ENCODE measurements at places on chromosomes 2 and 18.

GRCh38 chr2:219514196-219514761 is at the start of gene ASIC4:
ASIC4 (plus strand) TSS chr2:219514482; CDS start chr2:219514725, 243 bp downstream.
- DNase-seq = no peak

DNA sequence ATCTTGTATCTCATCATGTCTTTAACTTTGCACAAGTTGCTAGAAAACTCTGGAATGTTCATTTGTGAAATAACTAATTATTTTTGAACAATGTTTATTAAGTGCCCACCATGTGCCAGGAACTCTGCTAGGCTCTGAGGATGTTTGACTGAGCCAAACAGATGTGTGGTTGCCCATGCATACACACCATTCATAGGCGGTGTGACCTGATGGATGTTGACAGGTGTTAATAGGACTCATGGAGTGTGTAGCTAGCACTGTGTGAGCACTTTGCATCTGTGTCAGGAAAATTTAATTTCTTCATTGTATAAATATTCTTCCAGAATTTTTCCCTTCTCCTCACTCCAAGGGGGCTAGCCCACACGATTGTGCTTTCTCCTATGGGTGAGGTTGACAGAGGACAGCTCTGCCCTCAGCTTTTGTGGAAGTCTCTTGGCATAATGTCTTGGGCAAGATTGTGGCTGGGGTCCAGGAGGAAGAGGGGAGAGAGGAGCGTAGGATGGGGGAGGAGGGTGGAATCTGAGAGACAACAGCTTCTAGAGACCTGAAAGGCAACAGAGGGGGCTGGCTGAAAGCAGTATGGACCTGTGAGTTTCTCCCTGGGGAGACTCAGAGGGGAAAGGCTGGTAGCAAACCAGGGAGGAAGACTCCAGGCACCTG is 214.6 kb upstream of the CXCR4 start:
- DNase-seq = no peak

GRCh38 chr2:75844651-75845050 is 133.9 kb upstream of the GCFC2 start:
- DNase-seq = no peak

DNA sequence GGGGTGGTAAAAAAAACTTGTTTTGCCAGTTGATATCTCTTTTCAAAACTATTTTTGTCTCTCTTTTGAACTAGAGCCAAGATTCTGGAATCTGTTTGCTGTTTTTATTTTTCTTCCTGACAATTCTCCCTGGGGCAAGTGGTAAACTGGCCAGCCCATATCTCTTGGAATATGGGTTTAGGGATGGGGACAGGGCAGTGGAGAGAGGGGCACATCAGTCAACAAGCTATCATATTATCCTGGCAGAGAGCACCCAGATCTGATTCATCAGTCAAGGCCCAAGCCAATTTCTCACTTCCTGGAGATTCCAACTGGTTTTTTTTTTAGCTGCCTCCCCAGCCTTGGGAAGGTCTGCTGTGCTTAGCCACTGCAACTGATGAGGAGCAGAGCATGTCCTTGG is 52.3 kb downstream of the ARHGAP28 start:
- DNase-seq = no peak

GRCh38 chr2:173307293-173307692 is 47.4 kb upstream of the CDCA7 start:
- DNase-seq = no peak

DNA sequence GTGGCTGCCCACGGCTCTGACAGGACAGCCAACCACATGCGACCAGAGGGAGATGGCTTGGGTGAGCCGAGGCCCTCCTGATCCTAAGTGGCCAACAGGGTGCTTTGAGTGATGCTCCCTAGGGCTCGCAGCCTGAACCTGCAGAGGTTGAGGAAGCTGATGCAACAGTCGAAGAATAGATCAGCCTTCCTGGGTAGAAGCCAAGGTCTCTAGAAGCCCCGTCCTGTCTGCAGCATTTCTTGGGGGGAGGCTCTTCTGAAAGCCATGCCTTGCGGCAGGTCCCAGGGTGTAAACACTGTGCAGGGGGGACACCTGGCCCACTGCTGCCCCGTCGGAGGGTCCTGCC is 136.4 kb downstream of the HDAC4 start:
- no peak for DNase-seq

GRCh38 chr2:6957031-6957714 is 40.0 kb downstream of the RNF144A start:
- DNase-seq = no peak

- no peak for DNase-seq
Measured at GRCh38 chr18:57002627-57003026, 144.3 kb upstream of the BOD1L2 start.

GRCh38 chr2:66433945-66434678 is 813 bp upstream of the MEIS1 start:
- DNase-seq = no peak

- no peak for DNase-seq
Measured at GRCh38 chr2:216989340-216990129, 129.7 kb upstream of the TNP1 start.

GRCh38 chr2:28419443-28420270 is 27.0 kb downstream of the FOSL2 start:
- no peak for DNase-seq

- DNase-seq = no peak
Measured at GRCh38 chr2:222851956-222852617, 8.7 kb upstream of the ACSL3 start.

GRCh38 chr2:118095610-118096009 is 7.3 kb downstream of the INSIG2 start:
- DNase-seq = no peak

DNA sequence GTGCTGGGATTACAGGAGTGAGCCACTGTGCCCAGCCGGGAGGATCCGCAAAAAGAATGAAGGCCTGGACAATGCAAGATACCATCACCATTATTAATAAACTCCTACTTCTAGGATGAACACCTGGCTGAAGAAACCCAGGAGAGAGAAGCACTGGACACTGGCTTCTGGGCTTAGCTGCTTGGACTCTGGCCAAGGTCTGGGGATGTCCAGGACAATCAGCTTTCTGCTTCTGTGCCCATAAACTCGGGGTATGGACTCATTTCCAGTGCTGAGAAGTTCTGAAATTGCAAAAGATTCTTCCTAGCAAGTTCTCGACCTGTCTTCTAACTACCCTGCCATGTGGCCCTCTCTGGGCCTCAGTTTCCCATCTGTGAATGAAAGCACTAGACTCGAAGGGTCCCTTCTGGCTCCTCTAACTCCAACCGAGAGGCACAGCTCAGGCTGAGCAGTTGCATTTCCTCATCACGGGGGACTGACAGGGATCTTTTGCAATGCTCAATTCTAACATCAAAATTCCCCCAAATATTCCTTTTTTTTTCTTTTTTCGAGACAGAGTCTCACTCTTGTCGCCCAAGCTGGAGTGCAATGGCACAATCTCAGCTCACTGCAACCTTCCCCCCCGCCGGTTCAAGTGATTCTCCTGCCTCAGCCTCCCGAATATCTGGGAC is 2.4 kb upstream of the SH2D6 start:
- DNase-seq = no peak

DNA sequence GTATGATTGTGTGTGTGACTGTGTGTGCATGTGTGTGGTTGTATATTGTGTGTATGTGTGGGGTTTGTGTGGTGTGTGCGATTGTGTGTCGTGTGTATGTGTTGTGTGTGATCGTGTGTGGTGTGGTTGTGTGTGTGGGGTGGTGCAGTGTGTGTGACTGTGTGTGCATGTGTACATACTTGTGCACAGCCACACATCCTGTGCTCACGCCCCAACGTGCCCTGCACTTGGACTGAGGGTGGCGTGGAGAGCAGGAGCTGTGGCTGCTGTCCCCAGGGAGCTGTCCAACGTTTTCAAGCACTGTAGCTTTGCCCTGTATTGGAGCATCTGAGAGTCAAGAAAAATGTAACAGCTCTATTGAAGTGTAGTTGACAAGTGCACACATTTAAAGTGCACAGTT is 243.2 kb upstream of the HDAC4 start:
- DNase-seq = no peak

GRCh38 chr2:206127656-206128055 is 31.6 kb downstream of the NDUFS1 start:
- DNase-seq = no peak

- no peak for DNase-seq
Measured at GRCh38 chr18:14769381-14769780, 21.4 kb downstream of the ANKRD30B start.

- DNase-seq = no peak
Measured at GRCh38 chr2:192498747-192499146, 304.0 kb upstream of the TMEFF2 start.

DNA sequence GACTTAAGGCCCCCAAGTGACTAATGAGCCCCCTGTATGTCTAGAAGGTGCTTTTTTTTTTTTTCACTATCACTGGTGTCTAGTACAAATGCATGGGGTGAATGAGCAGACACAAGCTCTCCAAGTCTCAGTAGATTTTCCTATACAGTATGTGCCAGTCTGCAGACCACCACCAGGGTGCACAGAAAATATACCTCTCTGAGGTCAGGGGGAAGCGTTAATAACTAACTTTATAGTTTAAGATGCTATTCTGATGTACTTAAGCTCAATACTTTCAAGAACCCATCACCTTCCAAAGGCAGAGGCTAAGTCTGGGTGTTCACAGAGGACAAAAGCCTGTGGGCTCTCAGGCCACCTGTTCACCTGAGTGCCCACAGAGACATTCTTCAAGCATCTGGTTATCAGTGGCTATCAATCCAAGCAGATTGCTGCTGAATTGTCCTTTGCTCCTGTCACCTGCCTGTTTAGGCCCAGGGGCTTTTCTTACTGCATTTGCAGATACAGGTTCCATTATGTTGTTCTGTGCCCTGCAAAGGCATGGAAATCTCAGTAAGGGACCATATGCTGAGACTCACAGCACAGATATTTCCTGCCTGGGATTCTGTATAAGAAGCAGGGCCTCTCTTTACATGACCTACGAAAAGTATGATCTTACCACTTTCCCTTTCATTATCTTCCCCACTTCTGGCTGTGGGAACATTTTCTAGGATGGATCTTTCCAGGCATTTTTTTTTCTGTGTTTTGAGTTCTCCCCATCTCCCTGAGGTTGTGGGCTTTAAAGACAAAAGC is 534.6 kb downstream of the TNS1 start:
- DNase-seq = no peak

DNA sequence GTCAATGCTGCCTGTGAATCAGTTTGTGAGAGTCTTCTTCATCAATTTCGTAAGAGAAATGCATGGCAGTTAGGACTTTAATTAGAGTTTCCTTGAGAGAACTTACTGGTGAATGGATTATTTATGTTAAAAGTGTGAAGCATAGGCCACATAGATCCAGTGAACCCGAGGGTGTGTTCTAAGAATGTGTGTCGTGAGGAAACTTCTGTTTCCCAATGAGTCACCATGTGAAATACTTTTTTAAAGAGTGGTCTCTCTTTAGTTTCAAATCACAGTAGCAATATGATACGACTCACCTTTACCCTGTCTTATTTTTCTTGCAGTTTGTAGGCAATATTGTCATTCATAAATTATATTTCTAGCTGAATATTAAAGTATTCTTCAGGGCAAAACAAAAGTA is 18.5 kb downstream of the THSD7B start:
- no peak for DNase-seq

DNA sequence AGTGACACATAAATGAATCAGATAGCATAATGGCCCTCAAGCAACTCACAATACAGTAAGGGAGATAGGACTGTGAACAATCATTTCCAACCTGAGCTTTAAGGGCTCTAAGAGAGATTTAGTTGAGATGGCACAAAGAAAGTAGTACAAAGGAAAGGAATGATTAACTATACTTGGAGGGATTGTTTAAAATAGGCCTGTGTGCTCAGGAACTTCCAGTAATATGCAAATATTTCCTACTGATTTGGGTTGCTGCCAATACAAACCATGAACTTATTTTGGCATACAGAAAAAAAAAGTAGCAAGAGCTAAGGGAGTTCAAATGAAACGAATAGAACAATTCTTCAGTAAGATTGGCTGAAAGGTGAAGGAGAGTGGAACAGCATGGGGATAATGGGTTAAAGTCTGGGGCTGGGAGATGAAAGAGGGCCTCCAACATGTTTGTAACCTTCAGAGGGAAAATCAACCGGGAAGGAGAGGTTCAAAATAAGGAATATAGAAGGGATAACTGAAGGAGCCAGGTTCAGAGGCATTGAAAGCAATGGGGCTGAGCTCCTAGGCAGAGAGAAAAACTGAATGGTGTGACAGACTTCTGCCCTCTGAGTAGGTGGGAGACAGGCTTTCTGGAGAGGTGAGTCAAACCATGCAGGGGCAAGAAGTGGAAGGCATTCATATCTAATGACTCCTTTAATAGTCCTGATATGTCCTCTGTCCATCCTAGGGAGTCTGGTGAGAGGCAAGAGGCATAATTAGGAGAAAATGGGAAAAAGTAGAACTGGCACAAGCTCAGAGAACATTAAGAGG is 83.5 kb downstream of the DNAH7 start:
- no peak for DNase-seq

DNA sequence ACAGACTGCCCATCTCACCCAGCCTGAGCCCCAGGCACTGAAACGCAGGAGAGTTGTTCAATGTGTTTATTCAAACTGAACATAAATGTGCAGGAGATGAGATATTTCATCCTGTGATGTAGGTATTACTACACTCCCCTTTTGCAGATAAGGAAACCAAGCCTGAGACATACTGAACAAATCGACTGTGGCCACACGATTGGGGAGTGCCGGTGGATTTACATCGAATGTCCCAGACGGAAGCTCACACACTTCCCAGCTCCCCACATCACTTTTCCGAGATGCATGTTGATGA is 94.8 kb upstream of the ALKAL2 start:
- no peak for DNase-seq

- DNase-seq = no peak
Measured at GRCh38 chr2:101480764-101481163, 5.9 kb upstream of the RFX8 start.

- DNase-seq = no peak
Measured at GRCh38 chr18:43046322-43046721, 69.2 kb downstream of the RIT2 start.

- no peak for DNase-seq
Measured at GRCh38 chr18:42822711-42823110, 292.8 kb downstream of the RIT2 start.

GRCh38 chr2:3633982-3634595 is 23.9 kb upstream of the ALLC start:
- DNase-seq = no peak

- DNase-seq = no peak
Measured at GRCh38 chr18:51012441-51012840, 17.6 kb upstream of the SMAD4 start.

DNA sequence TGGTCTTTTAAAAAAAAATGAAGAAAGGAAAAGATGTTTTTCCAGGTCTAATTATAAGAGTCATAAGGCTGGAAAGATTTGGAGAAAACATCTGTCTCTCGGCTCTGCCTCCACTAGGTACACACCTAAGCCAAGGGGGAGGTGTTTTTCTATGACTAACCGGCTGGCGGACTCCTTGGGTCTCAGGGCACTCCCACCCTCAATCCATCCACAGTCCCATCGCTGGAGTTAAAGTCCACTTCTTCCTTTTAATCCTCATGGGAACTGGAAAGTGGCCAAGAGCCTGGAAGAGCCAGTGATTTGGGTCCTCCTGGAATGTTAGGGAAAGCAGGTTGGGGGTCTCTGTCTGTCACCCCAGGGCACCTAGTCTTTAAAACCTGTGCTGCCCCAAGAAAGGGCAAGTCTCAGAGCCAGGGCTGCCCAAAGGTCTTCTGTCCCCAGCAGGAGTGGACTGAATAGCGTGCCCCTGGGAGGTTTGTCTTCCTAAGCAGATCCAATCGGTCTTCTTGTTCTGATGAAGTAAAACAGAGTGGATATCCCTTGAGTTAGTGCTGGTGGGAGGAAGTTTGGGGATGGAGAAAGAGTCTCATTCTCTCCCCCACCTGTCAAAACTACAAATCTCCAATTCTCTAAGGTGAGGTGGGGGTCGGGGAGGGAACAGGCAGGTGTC is 66.4 kb downstream of the MCFD2 start:
- DNase-seq = no peak

All from activated CD4-positive, alpha-beta T cell treated with anti-CD3 and anti-CD28 coated beads for 1 hour (primary cell).